ENCODE measurements at places on chromosomes 7 and 10.

- DNase-seq = no peak
Measured at GRCh38 chr7:109945820-109946518, 1145.0 kb upstream of the LRRN3 start.

- no peak for DNase-seq
Measured at GRCh38 chr10:3421537-3422257, 249.1 kb upstream of the PITRM1 start.

DNA sequence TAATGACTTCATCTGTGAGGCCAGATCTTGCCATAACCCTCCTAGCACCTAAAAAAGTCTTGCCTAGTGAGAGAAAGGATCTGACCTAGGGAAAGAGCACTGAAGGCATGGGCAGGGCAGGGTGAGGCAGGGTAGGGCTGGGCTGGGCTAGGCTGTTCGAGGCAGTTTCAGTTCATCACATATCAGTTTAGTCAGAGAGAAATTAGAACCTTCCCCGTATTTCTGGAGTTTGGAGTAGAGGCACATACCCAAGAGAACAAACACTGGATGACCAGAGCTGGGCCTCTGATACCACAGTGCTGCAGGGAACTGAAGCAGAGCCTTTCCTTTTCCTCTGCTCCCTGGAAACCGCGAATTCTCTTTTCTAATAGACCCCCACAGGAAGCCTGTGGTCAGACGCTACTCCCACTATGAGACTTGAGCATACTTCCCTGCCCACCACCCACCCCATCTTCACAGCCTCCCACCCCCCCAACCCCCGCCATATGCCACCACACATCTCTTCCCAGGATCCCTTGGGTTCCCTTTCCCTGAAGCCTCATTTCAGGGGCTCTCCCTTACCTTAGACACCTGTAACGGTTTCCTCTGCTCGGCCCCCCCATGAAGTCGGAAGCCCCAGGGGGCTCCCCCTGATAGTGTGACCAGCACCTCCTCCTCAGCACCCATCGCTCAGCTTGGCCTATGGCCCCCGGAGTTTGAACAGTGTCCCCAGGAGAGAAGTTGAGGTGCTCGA lies 406 bp downstream of the SYNPO2L start:
- DNase-seq = no peak

- no peak for DNase-seq
Measured at GRCh38 chr7:102942181-102942866, 29.5 kb downstream of the LRRC17 start.

GRCh38 chr10:14374745-14375445 lies 44.2 kb upstream of the FRMD4A start:
- DNase-seq = no peak
